B cell (primary cell): ENCODE measurements at places on chromosomes 2 and 18. TPM values are rescaled to one million over a fixed set of nuclear protein-coding genes. Genes with fewer than 3 reads are reported as not detected.

Gene SGPP2
- total RNA-seq, result 6.0 and 7.7 TPM in 2 replicates

DNA sequence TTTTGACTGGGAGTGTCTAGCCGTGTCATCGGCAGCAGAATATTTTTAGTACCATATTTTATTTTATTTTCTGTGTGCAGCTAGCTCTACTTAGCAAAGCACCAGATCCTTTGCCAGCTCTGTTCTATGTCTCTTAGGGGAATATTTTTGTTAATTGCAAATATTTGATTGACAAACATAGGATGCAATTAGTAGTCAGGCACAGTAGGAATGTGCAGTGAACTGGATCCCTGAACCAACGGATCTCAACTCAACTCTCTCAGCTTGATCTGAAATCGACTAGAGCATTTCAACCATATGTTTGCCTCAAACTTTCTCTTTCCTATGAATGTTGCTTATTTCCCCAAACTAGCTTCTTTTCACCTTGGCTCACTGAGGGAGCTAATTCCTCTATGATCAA lies 998.0 kb upstream of the FANCL start:
- no peaks in the 10 kb centered on the region for H3K4me1 ChIP-seq
- no peak for DNase-seq
- H3K4me3 ChIP-seq, result no peak overlapping the region
- H3K27ac ChIP-seq, result no peak overlapping the region
- no peaks in the 10 kb centered on the region for H3K27me3 ChIP-seq

DNA sequence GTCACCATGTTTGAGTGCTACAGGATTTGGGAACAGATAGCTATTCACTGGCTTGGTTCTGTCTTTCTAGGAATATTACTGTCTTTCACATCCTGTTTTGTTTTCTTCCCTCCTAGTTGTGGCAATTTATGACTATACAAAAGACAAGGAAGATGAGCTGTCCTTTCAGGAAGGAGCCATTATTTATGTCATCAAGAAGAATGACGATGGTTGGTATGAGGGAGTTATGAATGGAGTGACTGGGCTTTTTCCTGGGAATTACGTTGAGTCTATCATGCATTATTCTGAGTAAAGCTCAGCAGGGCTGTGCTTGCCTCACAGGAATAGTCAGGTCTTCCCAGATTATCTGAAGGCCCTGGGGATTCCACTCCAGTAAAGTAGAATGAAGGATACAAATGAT lies 98.9 kb downstream of the ABI2 start:
- no peak for DNase-seq
- H3K27me3 ChIP-seq, result no peaks in the 10 kb centered on the region
- H3K36me3 ChIP-seq, result peaks cover 4% of the 10 kb centered on the region
- H3K4me3 ChIP-seq, result no peak overlapping the region
- H3K27ac ChIP-seq, result no peak overlapping the region
- H3K4me1 ChIP-seq, result no peaks in the 10 kb centered on the region

DNA sequence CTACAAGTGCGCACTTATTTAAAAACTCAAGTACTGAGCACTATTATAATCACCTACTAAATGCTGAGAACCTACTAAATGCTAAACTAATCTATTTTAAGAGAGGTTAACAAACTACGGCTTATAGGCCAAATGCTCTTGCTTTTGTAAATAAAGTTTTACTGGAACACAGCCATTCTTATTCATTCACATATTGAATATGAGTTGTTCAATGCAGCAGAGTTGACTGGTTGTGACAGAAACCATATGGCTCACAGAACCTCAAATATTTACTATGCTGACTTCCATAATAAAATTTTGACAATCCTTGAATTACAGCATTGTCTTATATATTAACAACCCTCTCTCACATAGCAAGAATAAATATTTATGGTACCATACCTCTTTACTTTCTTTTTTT lies 103.2 kb downstream of the ZNF521 start:
- H3K4me3 ChIP-seq, result no peak overlapping the region
- H3K4me1 ChIP-seq, result no peaks in the 10 kb centered on the region
- H3K36me3 ChIP-seq, result no peaks in the 10 kb centered on the region
- H3K27ac ChIP-seq, result no peak overlapping the region
- DNase-seq, result no peak

GRCh38 chr18:31773774-31774476 lies 13.2 kb upstream of the SLC25A52 start:
- no peaks in the 10 kb centered on the region for H3K27me3 ChIP-seq
- no peak overlapping the region for H3K27ac ChIP-seq
- no peaks in the 10 kb centered on the region for H3K36me3 ChIP-seq
- DNase-seq, result no peak
